Activated T-helper 1 cell treated with anti-CD3 and anti-CD28 coated beads, Interleukin-12 subunit alpha, Interleukin-12 subunit beta, Interleukin-2, Interleukin-4 antibody, amounts not matched to agents 30 ng/mL and 10 ng/mL and 1 ng/mL, durations not matched to agents 14 hours and 24 hours and 36 hours (primary cell): ENCODE measurements at places on chromosomes 4 and X.
A peak's percentile ranks its signal among the peaks of the same experiment; 100 is the strongest.

GRCh38 chr4:52369649-52370048 is 289.5 kb downstream of the USP46 start:
- no peaks in the 10 kb centered on the region for H3K36me3 ChIP-seq
- no peaks in the 10 kb centered on the region for H3K4me1 ChIP-seq
- no peak overlapping the region for H3K4me3 ChIP-seq

DNA sequence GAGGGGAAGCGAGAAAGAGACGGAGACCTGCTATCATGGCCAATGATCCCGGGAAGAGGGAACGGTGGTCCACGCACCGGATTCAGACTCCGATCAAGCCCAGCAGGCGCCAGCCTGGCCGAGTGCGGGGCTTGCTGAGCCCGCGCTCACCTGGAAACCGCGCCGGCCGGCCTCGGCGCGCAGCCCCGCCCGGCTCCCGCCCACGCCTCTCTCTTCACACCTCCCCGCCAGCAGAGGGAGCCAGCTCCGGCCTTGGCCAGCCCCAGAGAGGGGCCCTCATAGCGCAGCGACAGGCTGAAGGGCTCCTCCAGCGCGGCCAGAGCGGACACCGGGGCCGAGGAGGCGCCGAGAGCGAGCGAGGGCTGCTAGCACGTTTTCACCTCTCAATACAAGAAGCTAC is 36.8 kb upstream of the SPANXN2 start:
- no peak overlapping the region for H3K4me3 ChIP-seq
- DNase-seq = no peak
- H3K27ac ChIP-seq = no peak overlapping the region

- no peaks in the 10 kb centered on the region for H3K4me1 ChIP-seq
- H3K27me3 ChIP-seq = no peaks in the 10 kb centered on the region
- H3K36me3 ChIP-seq = no peaks in the 10 kb centered on the region
- H3K27ac ChIP-seq = no peak overlapping the region
Observed at GRCh38 chrX:84064164-84064563, 123.8 kb downstream of the RPS6KA6 start.

DNA sequence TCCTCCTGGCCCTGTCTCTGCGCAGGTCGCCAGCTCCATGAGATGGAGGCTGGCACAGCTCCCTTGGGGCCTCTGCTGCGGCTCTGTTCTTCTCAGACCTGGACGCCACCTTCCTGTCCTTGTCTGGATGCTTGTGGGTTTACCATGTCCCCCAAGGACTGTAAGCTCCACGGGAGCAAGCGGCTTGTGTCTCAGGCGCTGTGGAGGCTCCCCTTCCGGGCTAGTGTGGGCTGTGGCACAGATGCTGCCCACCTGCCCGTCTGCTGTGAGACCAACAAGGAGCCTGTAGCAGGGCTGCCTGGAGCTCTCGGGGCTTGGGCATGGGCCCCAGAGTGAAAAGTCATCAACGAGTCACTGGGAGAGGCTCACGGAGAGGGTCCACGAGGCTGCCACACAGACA is 25.2 kb downstream of the NAT8L start:
- no peak overlapping the region for H3K27ac ChIP-seq
- peaks cover 11% of the 10 kb centered on the region for H3K27me3 ChIP-seq
- no peaks in the 10 kb centered on the region for H3K4me1 ChIP-seq
- no peaks in the 10 kb centered on the region for H3K36me3 ChIP-seq

- peaks cover 2% of the 10 kb centered on the region for H3K36me3 ChIP-seq
- peak overlapping the region; percentile 79 for H3K27ac ChIP-seq
- peaks cover 38% of the 10 kb centered on the region for H3K27me3 ChIP-seq
Observed at GRCh38 chr4:123505095-123506010, 108.8 kb downstream of the SPRY1 start.
